Stimulated activated CD8-positive, alpha-beta memory T cell treated with anti-CD3 and anti-CD28 coated beads, Interleukin-4, amount 100 ng/mL, for 24 hours (primary cell): ENCODE measurements at places on chromosomes 7 and 10.
A peak's percentile ranks its signal among the peaks of the same experiment; 100 is the strongest.

DNA sequence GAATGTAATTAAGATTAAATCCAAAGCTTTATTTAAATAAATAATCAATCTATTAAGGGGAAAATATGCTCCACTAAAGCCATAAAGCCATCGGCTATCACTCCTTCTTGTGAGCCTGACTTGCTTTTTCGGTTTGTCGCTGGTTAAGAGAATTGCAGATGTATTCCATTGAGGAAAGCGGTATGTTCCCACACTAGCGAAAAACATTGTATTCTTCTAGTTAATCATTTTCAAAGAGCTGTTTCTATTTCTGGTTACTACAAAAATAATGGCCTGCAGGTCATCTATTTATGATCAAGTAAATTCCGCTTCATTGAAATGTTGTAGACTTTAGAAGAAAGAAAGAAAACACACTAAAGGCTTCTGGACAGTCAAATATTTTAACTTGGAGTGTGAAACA lies 173.4 kb downstream of the CACNB2 start:
- DNase-seq, result no peak

DNA sequence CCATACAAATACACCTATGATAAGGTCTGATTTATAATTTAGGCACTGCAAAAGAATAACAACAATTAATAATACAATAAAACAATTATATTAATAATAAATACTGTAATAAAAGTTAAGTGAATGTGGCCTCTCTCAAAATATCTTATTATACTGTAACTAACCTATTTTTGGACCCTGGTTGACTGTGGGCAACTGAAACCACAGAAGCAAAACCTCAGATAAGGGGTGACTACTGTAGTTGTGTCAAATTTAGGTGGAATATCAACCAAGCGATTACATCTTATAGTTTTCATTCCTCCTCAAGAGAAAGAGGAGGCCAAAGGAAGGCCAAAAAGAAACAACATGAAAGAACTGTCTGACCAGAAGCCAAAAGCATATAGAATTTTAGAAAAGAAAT lies 103.9 kb downstream of the SKAP2 start:
- DNase-seq, result no peak

DNA sequence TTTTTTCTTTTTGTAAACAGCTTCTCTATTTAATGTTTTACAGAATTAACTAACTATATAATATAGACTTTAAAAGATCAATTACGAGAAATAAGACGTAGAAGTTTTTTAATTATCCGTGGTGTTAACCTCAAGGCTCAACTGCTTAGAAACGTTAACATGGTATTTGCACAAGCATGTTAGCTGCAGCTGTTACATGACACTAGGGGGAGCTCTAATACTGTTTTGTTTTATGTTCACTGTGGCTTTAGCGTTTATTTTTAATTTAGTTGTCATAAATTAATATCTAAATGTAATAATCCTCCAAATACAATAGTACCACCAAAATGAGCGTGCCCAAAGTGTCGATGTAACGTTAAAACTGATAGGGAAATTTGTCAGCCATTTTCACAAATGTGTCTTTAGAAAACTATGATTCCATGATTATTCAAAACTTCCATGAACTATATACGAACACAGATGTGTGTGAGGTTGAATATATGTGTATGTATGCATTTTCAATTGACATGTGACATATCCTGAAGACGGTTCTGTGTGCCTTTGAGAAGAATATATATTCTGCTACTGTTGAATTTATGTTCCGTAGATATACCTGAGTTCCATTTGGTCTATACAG lies 828.8 kb upstream of the MBL2 start:
- DNase-seq, result no peak

GRCh38 chr10:55550236-55550635 lies 749.2 kb upstream of the PCDH15 start:
- no peak for DNase-seq

- no peak for DNase-seq
Measured at GRCh38 chr10:14089556-14090292, 241.0 kb downstream of the FRMD4A start.

DNA sequence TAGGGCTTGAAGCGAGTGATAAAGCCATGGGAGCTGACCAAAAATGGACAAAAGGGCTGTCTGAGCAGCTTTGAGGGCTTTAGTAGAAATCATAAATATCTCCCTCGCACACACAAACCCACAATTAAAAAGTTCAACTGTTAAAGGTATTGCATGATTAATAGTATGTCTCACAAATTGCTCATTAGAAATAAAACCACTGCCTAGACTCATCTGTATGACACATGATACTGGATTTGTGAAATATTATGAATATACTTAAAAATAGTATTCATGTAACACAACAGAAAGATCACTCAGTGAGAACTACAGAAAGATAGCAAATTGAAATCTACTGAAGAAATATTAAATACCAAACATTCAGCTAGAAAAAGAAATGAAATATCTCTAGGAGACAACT lies 11.9 kb upstream of the PTPN12 start:
- DNase-seq, result no peak

DNA sequence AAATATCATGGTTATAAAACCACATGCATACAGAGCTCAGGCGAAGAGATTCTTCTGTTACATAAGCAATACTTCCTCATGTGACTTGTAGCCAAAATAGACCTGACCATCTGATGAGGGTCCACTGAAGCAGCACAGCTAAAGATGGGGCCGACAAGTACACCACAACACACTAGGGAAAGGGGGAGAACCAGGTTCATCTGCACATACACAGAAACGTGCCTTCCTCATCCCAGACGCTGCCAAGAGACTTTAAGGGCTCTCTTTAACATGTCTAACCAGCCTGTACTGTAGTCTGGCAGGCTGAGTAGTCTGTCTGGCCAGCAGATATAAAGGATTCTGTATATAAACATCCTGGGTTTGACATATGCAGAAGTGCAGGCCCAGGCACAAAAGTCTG lies 30.3 kb downstream of the ERCC6 start:
- no peak for DNase-seq

- DNase-seq, result no peak
Measured at GRCh38 chr7:17965603-17966002, 25.3 kb upstream of the SNX13 start.

DNA sequence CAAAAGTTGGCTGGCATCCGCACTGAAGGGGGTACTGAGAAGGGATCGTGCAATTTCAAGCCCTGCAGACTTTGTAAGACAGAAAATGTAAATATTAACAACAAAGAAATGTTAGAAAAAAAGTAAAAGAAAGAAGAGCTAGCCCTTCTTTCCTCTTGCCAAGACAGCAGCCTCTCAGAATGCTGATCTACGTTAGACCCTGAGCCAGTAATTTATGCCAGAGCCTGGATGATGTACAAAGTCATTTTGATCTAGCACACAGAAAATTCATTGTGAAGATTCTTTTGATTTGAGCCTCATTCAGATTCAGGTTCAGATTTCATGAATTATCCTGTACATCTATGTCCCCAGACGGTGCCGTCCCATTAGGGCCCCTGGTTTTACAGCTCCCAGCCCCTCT lies 105.2 kb downstream of the PRKCQ start:
- no peak for DNase-seq

GRCh38 chr7:44482502-44483485 lies 7.7 kb downstream of the NUDCD3 start:
- no peak for DNase-seq

- no peak for DNase-seq
Measured at GRCh38 chr10:42836771-42837468, 54.3 kb downstream of the BMS1 start.

- peak; percentile 0 for DNase-seq
Measured at GRCh38 chr10:51832652-51833383, 133.4 kb upstream of the CSTF2T start.

GRCh38 chr7:112668561-112668960 lies 121.6 kb downstream of the TMEM168 start:
- no peak for DNase-seq

DNA sequence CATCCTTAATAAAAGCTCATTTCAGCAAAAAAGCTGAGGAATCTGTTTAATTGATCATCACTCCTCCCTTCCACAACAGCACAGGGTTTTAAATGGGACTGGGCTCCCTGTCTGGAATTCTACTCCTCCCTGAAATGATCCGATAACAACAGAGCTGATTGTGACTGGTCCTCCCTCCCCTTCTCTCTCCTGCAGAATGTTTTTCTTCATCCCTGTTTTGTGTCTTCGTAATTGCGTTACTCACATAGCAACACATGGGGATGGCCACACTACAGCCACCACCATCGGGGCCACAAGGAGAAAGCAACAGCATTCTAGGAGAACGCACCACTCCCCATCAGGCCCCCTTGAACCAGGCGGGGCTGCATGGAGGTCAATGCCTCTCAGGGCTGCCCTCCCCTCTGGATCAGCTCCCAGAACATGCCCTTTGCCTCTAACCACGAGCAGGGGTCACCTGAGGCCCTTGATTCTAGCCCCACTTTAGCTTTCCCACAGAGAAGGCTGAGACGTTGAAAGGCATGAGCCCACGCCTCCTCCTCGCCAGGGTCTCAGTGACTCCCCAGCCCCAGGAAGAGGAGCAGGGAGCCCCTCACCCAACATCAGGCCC lies 152.6 kb downstream of the PLXNA4 start:
- no peak for DNase-seq

GRCh38 chr7:154869436-154869835 lies 133.5 kb downstream of the PAXIP1 start:
- no peak for DNase-seq

- no peak for DNase-seq
Measured at GRCh38 chr7:82559193-82559805, 115.7 kb upstream of the CACNA2D1 start.

GRCh38 chr10:74394416-74394969 lies 243.5 kb downstream of the ADK start:
- DNase-seq, result no peak

DNA sequence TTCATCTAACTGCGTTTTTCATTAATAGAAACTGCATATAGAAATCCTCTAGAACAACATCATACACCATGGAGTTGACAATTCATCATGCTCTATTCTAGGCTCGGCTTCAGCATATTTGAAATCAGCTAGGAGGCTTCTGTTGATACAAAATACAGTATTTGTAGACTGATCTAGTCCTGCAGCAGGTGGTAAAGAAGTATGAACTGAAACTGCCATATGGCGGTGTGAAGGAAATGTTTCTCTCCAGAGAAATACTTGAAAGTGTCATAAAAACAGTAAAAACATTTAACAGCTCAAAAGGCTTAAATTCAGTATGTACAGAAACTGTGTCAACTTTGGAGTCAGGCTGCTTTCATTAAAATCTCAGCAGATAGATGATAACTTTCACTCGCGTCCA lies 32.0 kb upstream of the MYO3A start:
- DNase-seq, result no peak

DNA sequence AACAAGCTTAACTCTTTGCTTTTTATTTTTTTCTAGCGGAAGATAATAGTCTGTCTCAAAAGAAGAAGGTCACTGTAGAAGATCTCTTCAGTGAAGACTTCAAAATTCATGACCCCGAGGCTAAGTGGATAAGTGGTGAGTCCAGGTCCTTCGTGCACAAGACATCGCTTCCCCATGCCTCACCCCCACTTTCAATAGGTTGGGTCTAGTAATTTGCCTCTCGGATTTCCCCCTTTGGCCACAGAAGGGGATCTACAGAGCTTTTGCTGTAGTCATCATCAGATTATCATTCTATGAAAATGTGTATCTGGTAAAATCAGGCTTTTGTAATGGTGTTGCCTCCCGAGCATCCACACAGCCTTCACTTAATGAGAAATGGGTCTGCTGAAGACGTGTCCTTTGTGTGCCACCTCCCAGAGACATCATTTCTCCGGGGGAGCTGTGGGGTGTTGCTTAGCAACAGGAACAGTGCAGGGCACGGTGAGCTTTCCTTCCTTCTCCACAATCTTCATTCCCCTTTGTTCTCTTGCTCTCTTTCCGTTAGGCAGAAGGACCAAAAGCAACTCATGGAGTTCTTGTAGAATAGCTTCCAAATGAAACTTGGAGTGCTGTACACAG lies 422.8 kb downstream of the DPP6 start:
- no peak for DNase-seq

- no peak for DNase-seq
Measured at GRCh38 chr7:96346293-96346953, 24.5 kb upstream of the SLC25A13 start.

- no peak for DNase-seq
Measured at GRCh38 chr7:74275401-74275881, 13.8 kb upstream of the CLIP2 start.

DNA sequence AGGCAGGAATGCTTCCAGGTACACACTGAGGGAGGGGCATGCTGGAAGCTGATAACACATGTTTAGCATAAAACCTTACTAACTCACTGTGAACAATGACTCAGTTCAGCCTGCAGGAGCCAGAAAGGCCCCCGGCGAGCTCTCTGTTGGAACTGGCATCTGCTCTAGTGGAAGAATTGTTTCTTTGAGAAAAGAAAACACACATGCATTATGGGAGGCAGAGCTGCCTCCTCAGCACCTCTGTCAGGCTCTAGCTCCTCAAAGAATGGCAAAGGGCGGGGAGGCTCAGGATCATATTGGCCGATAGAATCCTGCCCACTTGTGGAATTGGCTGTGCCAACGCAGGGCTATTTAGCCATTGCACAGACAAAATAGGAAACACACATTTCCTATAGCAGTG lies 338.3 kb downstream of the CXCL12 start:
- no peak for DNase-seq

- DNase-seq, result no peak
Measured at GRCh38 chr7:128025819-128026218, 5.4 kb downstream of the LRRC4 start.

GRCh38 chr10:104246976-104247375 lies 7.7 kb upstream of the GSTO1 start:
- no peak for DNase-seq

DNA sequence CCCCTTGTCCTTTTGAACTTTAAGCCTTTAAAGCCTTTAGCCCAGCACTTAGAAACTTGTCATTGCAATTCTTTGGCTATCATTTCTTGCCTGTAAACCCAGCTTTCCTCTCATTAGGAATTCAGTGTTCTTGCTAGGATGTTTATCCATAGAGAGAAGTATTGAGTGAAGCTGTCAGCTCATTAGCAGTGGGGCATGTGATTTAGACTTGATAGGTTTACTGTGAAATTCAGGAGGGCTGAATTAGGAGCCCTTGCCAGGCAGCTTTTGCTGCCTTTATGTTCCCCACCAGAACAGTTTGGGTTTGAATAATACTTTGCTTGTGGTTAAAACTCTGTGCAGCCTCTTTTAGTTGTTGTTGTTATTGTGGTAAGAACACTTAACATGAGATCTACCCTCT lies 39.5 kb downstream of the LHFPL3 start:
- no peak for DNase-seq

GRCh38 chr10:103044942-103045489 lies 126.9 kb downstream of the CNNM2 start:
- DNase-seq, result no peak

DNA sequence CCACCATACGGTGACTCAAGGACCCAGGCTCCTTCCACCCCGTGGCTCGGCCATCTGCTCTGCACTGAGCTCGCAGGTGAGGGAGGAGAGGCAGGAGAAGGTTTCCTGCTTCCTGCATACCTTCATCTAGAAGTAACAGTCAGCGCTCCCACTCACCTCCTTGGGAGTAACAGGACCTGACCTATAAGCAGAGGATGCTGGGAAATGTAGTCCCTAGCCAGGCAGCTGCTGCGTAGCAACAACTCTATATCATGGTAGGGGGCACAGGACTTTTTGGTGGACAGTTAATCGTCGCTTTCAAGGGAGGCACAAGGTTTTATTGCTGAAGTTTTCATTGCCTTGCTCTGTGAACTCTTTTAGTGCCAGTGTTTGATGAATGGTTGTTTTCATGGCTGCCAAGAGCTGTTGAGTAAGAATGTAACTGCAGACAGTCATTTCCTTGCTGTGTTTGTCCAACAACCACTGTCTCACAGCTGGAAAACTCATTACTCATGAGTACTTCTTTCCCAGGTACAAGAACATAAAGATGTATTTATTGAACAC lies 10.2 kb upstream of the ZFYVE27 start:
- DNase-seq, result no peak

- DNase-seq, result no peak
Measured at GRCh38 chr7:131691454-131692130, 135.2 kb upstream of the PODXL start.
